Cardiac fibroblast (primary cell): ENCODE measurements at places on chromosomes 7 and 10.

- no peak for DNase-seq
Measured at GRCh38 chr7:41507686-41508268, 195.1 kb downstream of the INHBA start.

DNA sequence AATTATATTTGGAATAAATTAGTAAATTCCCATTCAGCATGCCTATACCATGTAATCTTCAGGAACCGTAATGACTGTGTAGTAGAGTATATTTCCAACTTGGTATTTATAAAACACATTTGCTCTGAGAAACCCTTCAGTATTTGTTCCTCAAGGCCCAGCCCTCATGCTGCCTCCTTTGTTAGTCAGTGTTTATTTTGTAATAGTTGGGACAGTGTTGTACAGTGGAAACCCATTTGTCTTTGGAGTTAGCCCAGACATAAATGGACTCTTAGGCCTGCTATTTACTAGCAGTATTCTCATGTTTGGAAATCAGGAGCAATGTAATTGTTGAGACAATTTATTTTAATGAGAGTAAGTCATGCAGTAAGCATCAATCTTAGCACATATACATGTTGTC lies 686.9 kb downstream of the AUTS2 start:
- no peak for DNase-seq

DNA sequence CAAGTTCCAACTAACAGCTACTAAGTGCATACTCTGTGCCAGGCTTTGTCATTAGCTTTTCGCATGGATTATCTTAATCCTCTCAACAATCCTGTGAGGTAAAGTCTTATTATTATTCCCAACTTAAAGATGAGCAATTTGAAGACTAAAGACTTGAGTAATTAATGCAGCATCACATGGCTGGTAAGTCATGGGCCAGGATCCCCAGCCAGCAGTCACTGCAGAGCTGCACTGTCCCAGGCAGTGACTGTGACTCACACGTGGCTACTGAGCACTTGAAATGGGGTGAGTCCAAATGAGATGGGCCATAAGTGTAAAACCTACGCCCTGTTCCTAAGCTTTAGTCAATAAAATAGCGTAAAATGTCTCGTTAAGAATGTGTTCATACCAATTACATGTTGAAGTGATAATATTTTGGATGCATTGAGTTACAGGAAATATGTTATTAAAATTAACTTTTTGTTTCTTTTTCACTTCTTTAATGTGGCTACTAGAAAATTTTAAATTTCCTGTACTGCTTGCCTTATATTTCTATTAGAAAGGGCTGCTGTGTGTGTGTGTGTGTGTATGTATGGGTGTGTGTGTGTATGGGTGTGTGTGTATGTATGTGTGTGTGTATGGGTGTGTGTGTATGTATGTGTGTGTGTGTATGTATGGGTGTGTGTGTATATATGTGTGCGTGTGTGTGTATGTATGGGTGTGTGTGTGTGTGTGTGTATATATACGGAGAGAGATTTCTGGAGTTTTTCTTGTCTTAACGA lies 756.3 kb downstream of the AUTS2 start:
- no peak for DNase-seq

- DNase-seq = no peak
Measured at GRCh38 chr10:71694039-71694501, 25.5 kb downstream of the C10orf105 start.

GRCh38 chr10:5956146-5956936 lies 21.0 kb downstream of the IL15RA start:
- DNase-seq = no peak
